NCI-H1436 (cell line): ENCODE measurements at places on chromosomes 6 and 20.

DNA sequence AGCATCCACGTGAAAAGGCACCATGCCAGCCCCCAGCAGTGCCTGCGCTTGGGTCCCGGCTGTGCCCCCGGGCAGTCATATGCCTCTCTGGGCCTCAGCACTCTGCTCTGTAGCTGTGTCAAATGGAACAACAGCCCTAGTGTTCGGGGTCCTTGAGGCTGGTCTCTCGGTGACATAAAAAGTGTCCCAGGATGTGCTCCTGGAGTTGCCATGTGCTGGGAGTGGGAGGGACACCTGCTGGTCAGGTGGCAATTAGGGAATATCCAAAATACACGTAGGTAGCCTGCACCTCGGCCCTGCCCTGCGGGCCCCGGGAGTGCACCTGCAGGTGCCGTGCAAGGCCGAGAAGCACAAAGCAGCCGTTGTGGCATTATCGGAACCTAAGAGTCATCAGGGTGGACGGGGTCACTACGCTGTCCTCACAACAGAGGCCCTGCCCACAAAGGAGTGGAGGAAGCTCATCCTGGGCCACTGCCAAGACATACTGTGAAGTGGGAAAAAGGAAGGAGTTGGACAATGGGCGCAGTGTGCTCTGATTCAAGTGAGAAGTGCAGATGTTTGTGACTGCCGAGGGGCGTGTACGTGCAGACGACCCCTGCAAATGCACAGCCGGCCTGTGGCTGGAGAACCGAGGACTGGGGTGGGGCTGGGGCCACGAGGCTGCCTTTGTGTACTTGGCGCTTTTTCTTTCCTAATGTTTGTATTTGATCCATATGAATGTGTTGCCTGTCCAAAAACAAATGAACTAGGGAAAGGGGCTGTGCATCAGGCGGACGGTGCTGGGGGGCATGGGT lies 24.6 kb downstream of the SLCO4A1 start:
- no peak for DNase-seq

DNA sequence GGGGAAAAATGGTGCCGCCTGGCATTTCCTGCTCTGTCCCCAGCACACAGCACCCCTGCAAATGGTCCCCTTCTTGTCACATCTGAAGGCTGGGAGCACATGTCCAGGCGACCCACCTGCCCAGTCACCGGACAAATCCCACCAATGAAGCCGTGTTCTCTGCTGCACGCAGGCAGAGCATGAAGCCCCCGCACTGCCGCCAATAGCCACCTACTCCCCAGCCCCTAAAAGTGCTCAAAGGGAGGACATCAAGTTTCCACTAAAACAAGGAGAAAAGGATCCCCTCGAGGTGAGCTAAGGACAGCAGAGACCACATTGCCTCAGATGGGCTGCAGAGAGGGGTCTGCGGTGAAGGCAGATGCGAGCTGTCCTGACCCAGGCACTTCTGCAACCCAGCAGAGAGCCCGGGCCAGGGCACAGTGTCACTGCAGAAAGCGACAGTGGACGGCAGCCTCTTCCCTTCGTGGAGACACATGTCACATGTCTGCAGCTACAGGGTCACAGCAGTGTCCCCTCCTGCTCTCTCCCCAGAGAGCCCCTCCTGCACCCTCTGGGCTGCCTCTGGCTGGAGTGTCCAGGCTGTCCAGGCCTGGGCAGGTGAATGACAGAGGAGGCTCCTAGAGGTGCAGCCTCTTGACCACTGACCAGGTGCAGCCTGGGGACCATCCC lies 221.5 kb downstream of the PREX1 start:
- DNase-seq: no peak

GRCh38 chr6:80543598-80544222 lies 437.2 kb downstream of the BCKDHB start:
- DNase-seq: no peak

- DNase-seq: no peak
Observed at GRCh38 chr6:139888681-139889122, 514.3 kb upstream of the CITED2 start.

GRCh38 chr6:108988296-108988695 lies 106.3 kb downstream of the SESN1 start:
- no peak for DNase-seq

- no peak for DNase-seq
Observed at GRCh38 chr6:157226761-157227160, 96.6 kb downstream of the TMEM242 start.

GRCh38 chr20:57398231-57398821 lies 7.1 kb downstream of the RBM38 start:
- peak; percentile 63 for DNase-seq

GRCh38 chr20:57600320-57601210 lies 19.7 kb downstream of the ZBP1 start:
- no peak for DNase-seq

GRCh38 chr6:33592595-33593413 lies 12.7 kb upstream of the BAK1 start:
- DNase-seq: no peak

DNA sequence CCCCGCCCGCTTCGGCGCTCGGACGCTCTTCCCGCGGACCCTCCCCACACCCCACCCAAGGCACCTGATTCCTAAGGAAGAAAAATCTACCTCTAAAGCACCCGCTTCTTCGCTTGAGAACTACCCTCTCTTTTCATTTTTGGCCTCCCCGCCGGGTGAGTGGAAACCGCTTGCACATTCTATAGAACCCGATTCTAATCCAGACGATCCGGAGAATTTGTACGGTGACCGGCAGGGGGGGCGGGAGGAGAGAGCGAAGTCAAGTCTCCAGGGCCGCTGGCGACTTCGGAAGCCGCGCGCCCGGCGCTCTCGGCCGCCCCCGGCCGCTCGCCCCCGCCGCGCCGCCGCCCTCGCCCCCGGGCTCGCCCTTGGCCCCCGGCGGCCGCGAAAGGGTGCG lies at the start of gene RBM24:
Gene RBM24, plus strand, starts transcription at position 262 of the 397 bp plus-strand sequence. CDS start 221 bp downstream, outside the sequence.
- no peak for DNase-seq

GRCh38 chr6:47379328-47379727 lies 69.6 kb upstream of the TNFRSF21 start:
- no peak for DNase-seq

- no peak for DNase-seq
Observed at GRCh38 chr6:139577763-139578604, 203.5 kb upstream of the CITED2 start.

DNA sequence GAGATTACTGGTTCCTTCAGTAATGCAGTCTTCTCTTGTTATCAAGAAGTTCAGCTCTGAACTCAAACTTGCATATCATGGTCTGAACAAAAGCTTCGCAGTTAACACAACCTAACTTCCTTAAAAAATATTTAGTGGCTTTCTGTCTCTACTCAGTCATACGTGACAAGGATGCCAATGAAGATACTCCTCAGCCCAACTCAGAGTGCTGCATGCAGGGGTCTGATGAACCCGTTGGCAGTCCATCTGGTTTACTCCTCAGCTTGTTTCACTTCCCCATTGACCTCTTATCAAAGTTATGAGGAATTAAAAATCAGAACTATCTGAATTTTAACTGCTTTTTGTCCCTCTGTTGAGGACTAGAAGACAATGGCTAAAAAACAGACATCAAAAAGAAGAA lies 56.6 kb upstream of the RIN2 start:
- no peak for DNase-seq
